ENCODE measurements at places on chromosomes 7 and 10. TPM values are rescaled to one million over a fixed set of nuclear protein-coding genes. Genes with fewer than 3 reads are reported as not detected.

AEBP1 gene
- 165 TPM for total RNA-seq

STAM gene
- 25.4 TPM for total RNA-seq

CDC14C gene
- total RNA-seq: not detected

FGFBP3 gene
- 0.66 TPM for total RNA-seq

CABCOCO1 gene
- total RNA-seq: 0.44 TPM

SEMA3E gene
- 2.0 TPM for total RNA-seq

LIPN gene
- not detected for total RNA-seq

APBB1IP gene
- total RNA-seq: 0.37 TPM

GIMAP7 gene
- not detected for total RNA-seq

GOLGA7B gene
- not detected for total RNA-seq

ZNF853 gene
- 3.9 TPM for total RNA-seq

MEOX2 gene
- total RNA-seq: under 0.01 TPM

MACC1 gene
- under 0.01 TPM for total RNA-seq

NRBF2 gene
- total RNA-seq: 35.2 TPM

OR13A1 gene
- not detected for total RNA-seq

NXPH1 gene
- not detected for total RNA-seq

SRRM3 gene
- 0.50 TPM for total RNA-seq

GLI3 gene
- total RNA-seq: 3.4 TPM

DOCK4 gene
- total RNA-seq: 33.3 TPM

FFAR4 gene
- not detected for total RNA-seq

XRCC2 gene
- 1.6 TPM for total RNA-seq

ZWINT gene
- 25.2 TPM for total RNA-seq
